ENCODE measurements at places on chromosomes 1 and 21.

- DNase-seq, result peak; percentile 70
These were observed 14.4 kb downstream of the CELSR2 start for GRCh38 chr1:109263597-109264378.

DNA sequence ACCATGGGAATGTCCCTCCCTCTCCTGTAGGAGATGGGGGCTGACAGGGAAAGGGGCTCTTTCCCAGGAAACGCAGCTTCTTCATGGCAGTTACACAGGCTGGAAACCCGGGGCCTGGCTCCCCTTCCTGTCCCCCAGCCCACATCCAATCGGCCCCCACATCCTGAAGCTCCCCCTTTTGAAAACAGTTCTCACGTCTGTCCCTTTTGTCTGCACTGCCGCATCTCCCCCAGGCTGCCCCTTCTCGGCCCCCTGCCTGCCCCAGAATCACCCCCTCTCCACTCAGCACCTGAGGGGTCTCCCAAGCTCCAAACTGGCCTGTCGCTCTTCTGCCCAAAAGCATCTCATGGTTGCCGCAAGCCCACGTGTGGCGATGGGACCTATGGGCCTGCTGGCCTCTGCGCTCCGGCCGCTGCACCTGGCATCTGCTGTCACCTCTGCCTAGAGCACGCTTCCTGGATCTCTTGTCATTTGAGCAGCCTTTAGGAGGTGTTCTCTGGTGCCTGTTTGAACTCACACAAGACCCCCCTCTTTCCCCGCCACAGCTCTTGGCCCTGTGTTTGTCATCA is 867 bp downstream of the SLC1A7 start:
- no peak for DNase-seq

DNA sequence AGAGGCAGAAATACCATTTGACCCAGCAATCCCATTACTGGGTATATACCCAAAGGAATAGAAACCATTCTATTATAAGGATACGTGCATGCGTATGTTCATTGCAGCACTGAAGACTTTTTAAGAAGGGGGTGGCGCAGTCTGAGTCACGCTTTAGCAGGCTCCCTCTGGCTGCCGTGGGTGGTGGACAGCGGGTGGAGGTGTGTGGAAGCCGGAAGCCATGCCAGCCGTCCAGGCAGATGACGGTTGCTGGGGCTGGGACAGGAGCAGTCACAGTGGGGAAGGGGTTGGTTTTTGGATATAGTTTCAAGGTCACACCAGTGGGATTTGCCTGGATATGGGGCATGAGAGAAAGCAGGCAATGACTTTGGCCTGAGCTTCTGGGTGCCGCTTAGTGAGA is 270.5 kb downstream of the GRIK3 start:
- no peak for DNase-seq

- DNase-seq, result no peak
These were observed 78.9 kb upstream of the DMRTA2 start for GRCh38 chr1:50502147-50502546.

GRCh38 chr1:84855168-84855567 is 37.8 kb downstream of the LPAR3 start:
- no peak for DNase-seq

DNA sequence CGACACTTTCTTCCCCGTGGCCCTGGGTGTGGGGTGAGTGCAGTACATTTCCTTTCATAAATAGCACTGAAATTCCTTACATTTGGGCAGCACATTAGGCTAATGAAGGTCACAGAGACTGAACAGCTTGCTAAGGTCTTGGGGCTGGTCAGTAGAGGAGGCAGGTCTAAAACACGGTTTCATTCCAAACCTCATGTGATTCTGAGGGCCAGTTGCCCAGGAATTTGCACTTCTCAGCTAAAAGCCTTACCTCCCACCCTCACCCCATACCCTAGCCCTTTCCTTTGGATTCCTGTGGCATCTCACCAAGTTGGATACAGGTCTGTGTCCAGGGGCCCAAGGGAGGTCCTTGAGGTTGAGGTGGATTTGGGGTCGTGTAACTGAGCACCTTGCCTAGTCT is 147.8 kb upstream of the CD34 start:
- DNase-seq, result no peak

DNA sequence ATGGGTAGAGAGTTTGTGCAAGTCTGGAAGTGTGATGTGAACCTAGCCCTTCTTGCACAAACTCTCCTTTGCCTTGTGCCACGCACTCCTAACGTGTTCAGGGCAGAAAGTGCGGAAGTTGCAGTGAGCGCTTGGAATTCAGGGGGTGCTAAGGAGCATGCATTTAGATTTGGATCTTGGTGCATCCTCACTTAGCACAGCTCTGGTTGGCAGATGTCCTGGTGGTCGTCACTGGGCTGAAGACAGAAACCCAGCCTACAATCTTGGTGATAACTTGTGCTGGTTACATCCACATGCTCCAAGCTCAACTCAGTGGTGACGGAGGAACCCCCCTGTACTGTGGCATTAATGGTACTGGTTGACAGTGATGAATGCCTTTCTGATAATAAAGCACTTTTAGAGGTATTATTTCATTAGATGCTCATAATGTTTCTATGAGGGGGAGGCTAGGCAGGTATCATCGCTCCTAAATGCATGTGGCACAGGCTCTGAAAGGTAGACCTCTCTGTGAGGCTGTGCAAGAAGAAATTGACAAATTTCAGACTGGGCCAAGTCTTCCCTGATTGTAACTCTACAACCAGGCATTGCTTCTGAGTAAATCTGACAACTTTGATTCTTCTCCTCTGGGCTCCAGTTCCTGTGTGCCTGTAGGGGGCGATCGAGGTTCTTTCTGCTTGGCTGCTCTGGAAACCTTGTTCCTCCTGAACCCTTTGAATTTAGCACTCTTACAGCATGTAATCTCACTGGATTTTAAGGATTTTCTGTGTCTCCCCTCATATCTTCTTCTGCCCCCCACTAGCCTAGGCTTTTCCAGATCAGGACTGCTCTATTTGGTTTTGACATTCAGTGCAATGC is 40.6 kb downstream of the MAPKAPK2 start:
- DNase-seq, result no peak

GRCh38 chr1:235112297-235113182 is 16.1 kb downstream of the TOMM20 start:
- no peak for DNase-seq

DNA sequence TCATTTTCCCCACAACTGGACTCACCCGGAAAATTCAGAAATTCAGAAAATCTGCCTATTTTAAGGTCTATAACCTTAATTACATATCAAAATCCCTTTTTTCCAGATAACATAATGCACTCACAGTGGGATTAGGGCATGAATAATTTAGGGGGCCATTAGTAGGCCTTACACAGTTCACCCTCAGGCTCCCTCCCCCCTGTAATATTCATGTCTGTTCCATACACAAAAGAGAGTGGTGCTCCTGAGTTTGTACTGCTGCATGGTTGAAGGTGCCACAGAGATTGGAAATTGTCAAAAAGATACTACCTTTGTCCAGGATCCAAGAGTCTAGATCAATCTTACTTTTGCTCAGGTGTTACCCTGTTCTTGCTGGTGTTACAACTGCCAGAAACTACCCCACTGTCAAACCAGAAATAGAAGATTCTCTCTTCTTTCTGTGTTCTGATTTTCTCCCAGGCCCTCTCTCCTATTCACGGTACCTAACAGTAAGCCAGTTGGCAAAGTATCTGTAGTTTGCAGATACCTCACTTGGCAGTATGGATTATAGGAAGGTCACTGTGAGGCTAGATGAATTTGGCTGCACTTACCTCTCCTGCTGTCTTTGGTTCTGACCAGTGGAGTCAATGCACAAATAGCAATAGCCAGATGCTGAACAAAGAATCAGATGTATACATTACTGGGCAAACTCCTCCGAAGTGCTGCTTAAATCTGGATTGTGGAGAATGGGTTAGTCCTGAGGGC is 53.2 kb downstream of the C1orf198 start:
- no peak for DNase-seq

DNA sequence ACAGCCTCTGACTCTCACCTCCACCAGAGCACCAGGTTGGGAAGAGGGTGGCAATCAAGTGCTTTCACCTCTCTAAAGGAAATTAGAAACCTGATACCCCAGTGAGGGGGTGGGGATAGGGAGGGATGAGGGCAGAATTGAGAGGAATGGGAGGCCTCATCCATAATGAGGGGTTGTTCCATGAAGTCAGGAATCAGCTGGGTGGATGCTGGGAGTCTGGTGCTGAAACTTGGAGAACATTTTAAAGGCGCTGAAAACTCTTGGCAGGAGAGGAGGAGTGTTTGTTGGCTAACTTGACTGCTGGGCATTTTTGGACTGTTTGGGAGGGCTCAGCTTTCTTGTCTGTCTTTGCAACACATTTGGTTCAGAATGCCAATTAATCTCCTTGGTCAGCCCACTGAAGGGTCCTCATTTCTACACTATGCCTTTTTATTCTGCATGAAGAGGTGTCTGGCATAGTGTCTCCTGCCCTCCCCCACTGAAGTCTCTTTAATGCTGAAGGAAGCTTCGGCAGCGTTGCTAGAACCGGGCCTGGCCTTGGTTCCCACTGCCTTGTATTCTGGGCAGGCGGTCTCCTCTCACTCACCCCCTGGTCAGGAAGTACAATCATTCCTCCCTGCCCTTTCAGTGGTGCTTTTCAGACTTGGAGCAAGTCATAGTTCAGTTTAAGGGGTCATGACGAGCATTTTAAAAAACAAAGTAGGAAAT is 2.2 kb downstream of the PHGDH start:
- DNase-seq, result no peak

GRCh38 chr1:236602171-236602570 is 2.1 kb downstream of the HEATR1 start:
- DNase-seq, result peak; percentile 26

DNA sequence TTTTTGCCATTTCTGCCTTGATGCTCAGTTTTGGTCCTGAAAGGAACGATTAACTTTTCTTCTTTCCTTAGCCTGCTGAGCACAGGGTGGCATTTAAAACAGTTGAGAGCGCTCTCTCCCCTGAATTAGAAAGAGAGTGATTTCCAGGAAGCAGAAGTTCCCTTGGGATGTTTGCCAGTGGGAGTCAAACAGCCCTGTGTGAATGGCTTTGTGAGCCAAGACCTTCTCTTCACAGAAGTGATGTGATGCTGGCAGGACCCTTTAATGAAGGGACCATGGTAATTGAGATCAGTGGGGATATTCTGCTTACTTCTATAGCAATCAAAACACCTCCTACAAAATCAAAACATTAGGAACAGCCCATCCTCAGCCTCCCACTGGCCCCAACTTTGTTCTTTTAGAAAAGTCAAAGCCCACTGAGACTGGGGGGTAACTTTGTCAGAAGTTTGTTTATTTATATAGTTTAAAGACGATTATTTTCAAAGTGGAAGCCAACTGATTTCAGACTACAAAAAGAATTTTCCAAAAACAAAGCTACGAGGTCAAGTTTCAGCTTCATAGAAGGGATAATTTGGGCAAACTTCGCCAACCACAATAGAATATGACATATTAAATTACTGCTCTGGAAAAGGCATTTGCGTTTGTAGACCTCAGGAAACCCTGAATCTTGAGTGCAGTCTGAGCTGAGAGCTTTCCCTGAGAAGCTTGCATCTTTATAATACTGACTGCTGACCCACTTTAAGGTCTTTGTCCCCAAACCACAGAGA is 122.7 kb downstream of the GABPA start:
- no peak for DNase-seq

DNA sequence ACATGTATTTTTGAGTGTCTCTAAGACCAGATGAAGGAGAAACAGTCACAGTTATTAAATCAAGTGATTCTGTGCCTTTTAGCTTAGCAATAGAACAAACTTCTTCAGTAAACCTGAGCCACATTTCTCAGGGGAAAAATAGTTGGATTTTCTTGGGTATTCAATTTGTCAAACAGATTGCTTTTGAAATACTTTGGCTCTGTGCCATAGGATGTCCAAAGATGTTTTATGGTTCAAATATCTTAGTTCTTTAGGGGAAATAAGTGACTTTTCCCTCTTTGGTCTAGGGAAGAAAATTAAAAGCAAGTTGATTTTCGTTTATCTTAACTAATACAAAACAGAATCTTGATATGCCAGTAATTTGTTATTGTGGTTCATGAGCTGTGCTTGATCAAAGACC is 125.9 kb downstream of the ATP5PO start:
- DNase-seq, result no peak

DNA sequence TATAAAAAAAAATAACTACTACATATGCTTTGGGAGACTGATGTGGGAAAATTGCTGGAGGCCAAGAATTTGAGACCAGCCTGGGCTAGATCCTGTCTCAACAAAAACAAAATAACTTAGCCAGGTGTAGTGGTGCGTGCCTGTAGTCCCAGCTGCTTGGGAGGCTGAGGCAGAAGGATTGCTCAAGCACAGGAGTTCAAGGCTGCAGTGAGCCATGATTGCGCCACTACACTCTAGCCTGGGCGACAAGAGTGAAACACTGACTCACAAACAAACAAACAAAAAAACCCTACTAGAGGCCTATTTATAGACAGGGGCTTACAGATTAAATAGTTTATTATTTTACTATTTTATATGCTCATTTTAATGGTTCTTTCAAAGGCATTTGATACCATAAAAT is 80.0 kb downstream of the LHX4 start:
- no peak for DNase-seq

DNA sequence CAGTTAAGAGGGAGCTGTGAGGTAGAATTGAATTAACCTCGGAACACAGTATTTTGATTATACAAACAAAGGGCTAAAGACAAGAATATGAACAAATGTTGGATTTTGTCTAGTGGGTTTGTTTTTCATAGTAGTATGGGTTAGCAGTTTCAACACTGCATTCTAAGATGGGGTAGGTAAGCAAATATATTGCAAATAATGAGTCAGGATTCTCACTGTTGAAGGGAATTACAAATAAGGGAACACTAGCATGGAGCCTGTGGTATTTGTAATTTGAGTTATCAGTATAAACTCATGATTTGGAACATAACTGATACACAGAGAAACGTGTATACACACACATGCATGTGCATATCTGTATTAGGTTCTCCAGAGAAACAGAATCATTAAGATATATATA is 44.5 kb downstream of the CD55 start:
- DNase-seq, result no peak

- DNase-seq, result no peak
These were observed 27.7 kb upstream of the RPTN start for GRCh38 chr1:152186556-152187285.

DNA sequence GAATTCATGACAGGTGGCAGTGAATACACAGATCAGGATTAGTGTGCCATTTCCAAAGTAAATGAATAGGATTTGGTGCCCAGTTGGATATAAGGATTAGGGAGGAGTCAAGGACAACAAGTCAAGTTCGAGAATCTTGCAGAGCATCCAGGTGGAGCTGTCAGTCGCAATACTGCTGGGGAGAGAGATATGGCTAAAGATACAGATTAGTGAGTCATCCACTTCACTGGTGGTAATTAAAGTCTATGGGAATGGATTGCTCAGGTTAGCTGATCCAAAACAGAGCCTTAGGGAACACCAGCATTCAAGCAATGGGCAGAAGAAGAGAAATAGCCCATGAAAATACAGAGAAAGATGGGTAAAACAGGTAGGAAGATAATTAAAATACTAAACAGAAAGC is 26.8 kb downstream of the BCAS2 start:
- no peak for DNase-seq

DNA sequence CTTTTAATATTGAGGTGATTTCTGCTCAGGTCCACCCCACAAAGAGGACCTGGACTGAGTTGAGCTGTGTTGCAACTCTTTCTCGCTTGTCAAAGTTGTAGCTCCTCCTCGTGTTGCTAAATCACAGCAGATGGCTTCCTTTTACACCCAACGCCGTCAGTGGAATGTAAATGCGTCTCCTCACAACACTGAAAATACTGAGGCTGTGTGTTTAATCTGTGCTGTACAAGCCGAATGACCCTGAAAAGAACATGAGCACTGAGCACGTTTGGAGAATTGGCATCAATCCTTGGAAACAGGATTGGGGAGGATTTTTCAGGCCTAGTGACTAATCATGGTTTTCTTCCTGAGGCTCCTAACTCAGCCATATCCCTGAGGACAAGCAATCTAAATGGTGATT is 196.0 kb downstream of the CRB1 start:
- peak; percentile 66 for DNase-seq

All from retinal pigment epithelial cell (primary cell).